Activated naive CD4-positive, alpha-beta T cell (primary cell): ENCODE measurements at places on chromosomes 12 and 14.

GRCh38 chr12:118044075-118044474 is 16.9 kb downstream of the WSB2 start:
- no peak for DNase-seq

DNA sequence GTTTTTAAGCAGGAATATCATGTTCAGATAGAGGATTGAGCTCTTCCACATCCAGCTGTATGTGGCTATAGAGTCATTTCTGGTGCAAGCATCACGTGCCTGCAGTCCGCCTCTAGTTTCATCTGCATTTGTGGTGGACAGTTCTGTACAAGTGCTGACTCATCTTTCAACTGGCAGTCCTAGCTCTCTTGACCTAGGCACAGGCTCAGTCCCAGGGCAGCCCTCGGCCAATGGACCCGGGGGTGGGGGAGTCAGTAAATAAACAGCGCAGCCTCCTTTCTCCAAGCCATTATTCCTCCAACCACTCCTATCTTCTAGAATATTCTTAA is 41.8 kb upstream of the FRMD6 start:
- no peak for DNase-seq

DNA sequence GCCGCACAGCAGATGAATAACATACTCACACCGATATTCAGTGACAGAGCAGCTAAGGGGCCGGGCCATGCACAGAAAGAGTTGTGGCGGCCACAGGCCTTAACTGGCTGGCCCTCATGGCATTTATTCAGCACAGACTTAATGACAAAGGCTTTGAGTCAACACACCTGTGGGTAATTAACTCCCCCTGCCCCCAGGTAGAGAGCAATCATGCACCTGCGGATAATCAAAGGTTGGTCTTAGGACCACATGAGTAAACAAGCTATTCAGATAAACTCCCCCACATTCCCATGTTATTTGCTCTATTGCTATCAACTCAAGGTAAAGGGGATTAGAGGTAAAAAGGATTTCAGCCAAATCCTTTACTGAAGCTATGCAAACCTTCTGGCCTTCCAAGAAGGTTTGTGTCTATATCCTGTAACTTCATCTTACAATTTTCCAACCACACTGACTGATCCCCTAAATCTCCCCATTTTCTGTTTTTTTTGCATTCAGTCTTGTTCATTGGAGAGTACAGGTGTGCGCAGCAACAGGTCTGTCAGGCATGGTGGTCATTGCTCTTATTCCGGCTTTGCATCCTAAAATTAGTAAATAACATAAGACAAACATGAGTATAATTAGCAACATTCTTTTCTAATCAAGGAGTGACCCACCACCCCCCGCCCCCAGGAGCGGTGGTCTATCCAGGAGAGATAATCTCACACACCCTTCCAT is 16.9 kb upstream of the BLTP3B start:
- no peak for DNase-seq

GRCh38 chr12:6567112-6567670 is 900 bp downstream of the NOP2 start:
- DNase-seq, result no peak

DNA sequence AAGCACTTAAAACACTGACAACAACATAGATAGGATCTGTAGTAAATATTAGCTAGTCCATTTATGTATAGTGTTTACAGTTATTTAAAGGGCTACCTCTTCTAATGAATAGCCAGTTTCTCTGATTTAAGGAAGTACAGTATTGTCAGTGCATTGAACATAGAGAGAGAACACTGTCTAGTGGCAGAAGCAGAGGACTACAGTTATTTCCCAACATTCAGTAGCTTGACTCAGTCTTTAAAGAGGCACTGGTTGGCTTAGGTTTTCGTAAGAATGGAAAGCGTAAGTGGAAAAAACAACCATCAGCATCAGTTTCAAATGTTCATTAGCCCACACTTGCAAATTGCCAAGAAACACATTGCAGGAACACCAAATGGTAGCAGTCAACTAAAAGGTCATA is 125.0 kb upstream of the HMGA2 start:
- no peak for DNase-seq

DNA sequence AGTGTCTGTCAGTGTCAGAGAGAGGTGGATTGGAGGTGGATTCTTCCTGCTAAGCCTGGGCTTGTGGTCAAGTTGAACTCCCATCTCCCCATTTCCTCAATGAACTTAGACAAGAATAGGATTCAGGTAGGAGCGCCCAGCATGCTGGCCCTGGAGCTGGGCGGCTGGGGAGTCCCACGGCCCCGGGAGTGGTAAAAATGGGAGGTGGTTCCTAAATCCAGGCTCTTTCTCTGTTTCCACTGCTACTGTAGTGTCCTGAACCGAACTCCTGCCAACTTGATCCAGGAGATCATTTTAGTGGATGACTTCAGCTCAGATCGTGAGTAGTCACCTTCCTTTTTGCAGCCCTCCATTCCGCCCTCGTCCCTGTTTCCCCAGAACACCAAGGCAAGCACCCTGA is 65.1 kb downstream of the GALNT16 start:
- no peak for DNase-seq

GRCh38 chr12:109289004-109289403 is 20.1 kb downstream of the FOXN4 start:
- DNase-seq, result no peak

DNA sequence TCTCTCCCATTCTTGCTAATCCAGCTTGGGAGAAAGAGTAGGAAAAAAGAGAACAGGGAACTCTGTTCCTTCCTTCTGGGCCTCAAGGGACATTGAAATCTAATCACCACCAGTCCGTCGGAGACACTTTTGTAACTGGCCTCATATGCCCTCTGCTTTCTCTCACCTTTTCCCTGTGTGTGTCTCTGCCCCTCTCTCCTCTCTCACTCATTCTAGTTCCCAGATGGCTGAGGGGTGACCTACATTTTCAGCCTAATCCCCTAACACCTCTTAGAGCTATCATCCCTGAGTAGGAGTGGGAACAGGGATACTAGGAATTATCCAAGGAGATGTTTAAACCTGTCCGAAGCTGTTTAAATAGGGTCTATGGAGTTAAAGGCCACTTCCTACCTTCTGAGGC is 8.9 kb upstream of the PCK2 start:
- DNase-seq, result no peak

DNA sequence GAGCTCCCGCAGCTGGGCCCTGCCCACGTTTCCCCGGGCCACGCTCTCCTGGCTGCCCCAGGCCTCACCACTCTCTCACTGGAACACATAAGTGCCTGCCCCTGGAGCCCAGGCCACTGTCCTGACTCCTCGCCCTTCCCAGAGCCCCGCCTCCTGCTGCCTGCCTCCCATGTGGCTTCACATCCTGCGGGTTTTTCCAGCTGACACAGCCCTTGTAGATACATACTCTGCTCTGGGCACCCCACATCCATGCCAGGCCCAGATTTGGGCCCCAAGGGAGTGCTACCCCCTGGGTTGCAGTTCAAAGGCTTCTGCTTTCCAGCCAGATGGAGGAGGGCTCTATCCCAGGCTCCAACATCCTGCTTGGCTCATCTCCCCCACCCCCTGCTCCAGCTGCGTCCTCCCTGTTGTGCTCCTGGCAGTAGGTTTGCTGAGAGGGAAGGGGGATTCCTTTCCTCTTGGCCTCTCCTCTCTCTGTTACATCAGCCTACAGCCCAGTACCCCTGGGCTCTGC is 60.1 kb downstream of the TSPAN9 start:
- no peak for DNase-seq

GRCh38 chr14:23531391-23531790 is 20.2 kb downstream of the ZFHX2 start:
- no peak for DNase-seq

- DNase-seq, result no peak
These were observed 46.9 kb downstream of the HCAR2 start for GRCh38 chr12:122656298-122656697.

DNA sequence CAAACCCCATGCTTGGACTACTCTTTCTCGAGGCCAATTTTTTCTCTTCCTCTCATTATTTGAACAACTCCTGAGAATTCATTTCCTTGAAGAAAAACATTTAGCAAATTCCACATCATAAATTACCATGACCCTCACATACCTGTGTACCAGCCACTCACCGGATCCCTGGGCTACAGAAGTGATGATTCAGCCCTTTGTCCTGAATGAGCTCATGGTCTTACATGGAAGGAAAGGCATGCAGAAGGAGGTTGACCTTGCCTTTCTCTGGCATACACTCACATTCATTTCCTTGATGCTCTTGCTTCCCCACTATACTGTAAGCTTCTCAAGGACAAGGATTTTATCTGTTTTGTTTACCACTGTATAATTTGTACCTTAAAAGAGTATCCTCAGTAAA is 191.5 kb downstream of the SLC5A8 start:
- DNase-seq, result no peak

DNA sequence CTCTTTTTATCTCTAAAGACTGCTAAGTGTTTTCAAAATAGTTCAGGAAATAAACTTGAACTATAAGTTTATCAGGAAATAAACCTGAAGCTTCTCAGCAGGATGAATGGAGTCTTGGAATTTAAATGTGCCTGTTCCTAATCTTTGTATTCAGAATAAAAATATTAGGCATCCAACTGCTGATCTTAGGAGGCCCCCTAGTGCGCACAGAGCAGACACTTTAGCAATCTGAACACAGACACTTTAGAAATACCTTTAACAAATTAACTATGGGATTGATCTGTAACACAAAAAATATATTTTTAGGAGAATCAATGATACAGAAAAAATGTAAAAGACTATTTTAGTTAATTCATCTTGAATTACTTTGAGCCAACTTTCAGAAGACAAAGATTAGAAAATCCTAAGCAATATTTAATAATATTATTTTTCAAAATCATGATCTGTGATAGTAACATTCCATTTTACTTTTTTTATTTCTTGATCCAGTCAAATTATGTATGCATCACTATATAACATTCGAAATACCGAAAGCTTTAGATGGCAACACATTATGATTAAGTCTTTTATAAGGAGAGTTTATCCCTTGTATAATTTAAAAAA is 80.9 kb downstream of the SLC41A2 start:
- peak; percentile 6 for DNase-seq
